ENCODE measurements at places on chromosomes 6 and 20.
A peak's percentile ranks its signal among the peaks of the same experiment; 100 is the strongest.

DNA sequence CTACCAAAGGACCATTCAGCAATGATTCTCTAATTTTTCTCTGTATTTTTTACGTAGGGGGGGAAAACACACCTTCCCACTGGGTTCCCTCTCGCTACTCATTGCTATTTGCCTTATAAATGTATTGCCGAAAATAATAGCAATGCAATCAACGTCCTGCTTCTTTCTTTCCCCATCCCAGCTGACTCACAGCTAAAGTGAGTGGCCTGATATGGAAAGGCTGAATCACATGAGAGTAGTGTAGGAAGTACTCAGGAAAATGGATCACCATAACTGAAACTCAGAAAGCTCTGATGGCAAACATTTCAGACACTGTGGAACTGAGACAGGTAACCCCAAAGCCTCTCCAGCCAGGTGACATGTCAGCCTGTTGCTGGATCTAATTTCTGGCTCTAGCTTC is 49.3 kb upstream of the SRPK1 start:
- no peak for DNase-seq

DNA sequence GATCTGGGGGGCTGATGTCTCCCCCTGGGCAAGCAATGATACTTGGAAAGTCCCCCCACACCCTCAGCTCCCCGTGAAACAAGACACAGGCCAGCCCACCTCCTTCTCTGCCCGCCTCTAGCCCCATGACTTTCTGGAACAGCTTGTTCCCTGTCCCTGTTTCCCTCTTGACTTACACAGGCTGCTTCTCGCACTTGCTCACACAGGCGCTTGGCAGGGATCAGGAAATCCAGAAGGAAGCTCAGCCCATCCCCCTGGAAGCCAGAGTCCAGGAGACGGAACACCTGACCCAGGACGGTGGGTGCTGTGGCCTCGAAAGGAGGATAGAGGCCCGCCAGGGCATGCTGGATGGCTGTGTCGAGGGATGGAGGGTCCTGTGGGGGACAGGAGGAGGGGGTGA is 14.8 kb downstream of the KIAA1755 start:
- no peak for DNase-seq

GRCh38 chr6:168525114-168525513 is 84.1 kb downstream of the SMOC2 start:
- no peak for DNase-seq

GRCh38 chr20:47256668-47257236 is 99.7 kb downstream of the ZMYND8 start:
- no peak for DNase-seq

GRCh38 chr6:124694139-124694705 is 268.0 kb upstream of the RNF217 start:
- DNase-seq, result no peak

- no peak for DNase-seq
Observed at GRCh38 chr6:154614641-154615040, 104.2 kb upstream of the CNKSR3 start.

GRCh38 chr6:111681860-111682259 is 76.2 kb upstream of the TRAF3IP2 start:
- no peak for DNase-seq

DNA sequence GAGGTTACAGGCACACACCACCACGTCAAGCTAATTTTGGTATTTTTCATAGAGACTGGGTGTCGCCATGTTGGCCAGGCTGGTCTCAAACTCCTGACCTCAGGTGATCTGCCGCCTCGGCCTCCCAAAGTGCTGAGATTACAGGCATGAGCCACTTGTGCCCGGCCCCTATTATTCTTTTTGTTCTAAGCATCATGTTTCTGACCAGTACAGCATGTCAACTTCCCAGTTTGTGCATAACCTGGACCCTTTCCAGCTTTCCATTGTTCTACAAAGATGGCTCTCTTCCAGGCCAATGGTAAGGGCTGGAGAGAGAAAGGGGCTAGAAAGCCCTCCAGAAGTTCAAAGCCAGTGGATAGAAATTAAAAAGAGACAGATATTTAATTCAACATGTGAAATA is 91.3 kb upstream of the TNFAIP3 start:
- no peak for DNase-seq

GRCh38 chr20:32819992-32820697 is 391 bp downstream of the MAPRE1 start:
- peak; percentile 91 for DNase-seq

- no peak for DNase-seq
Observed at GRCh38 chr6:104860221-104860620, 502 bp upstream of the HACE1 start.

- no peak for DNase-seq
Observed at GRCh38 chr20:19430641-19431315, 218.3 kb downstream of the SLC24A3 start.

GRCh38 chr6:135722190-135722589 is 129.3 kb upstream of the PDE7B start:
- DNase-seq, result no peak

- no peak for DNase-seq
Observed at GRCh38 chr6:111686932-111687266, 81.2 kb upstream of the TRAF3IP2 start.

GRCh38 chr6:118830691-118831090 is 63.3 kb upstream of the ASF1A start:
- no peak for DNase-seq

- DNase-seq, result no peak
Observed at GRCh38 chr6:95576218-95576997, 927 bp upstream of the MANEA start.

- DNase-seq, result no peak
Observed at GRCh38 chr6:32637219-32637880, at the start of gene HLA-DQA1. HLA-DQA1 (plus strand) TSS chr6:32637406; CDS start chr6:32637459, 53 bp downstream.

DNA sequence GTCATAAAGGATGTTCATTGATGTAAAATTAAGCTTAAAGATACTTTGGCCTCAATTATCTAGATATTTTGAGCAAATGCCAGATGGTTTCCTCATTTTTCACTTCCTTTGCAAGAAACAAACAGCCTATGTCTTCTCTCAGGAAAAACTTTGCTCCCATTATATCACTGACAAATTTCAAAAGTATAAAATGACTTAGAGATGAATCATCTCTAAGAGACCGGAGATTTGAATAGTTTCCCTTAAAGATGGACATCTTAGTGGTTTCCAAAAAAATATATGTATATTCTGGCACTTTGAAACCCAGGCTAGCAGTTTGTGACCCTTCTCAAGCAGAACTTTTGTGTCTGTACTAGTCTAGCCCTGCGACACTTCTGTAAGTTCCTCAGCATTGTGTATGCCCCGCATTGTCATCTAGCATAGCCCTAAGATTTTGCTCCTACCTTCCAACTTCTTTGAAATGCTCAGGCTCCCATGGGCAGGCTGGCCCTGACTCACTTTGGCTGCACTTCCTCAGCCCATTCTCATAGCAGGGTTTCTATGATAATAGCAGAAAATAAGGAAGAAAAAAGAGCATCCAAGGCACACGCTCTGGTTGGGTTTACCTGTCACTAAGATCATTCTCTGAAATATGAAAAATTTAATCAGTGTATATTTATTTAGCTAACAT is 25.7 kb upstream of the POU3F2 start:
- no peak for DNase-seq

DNA sequence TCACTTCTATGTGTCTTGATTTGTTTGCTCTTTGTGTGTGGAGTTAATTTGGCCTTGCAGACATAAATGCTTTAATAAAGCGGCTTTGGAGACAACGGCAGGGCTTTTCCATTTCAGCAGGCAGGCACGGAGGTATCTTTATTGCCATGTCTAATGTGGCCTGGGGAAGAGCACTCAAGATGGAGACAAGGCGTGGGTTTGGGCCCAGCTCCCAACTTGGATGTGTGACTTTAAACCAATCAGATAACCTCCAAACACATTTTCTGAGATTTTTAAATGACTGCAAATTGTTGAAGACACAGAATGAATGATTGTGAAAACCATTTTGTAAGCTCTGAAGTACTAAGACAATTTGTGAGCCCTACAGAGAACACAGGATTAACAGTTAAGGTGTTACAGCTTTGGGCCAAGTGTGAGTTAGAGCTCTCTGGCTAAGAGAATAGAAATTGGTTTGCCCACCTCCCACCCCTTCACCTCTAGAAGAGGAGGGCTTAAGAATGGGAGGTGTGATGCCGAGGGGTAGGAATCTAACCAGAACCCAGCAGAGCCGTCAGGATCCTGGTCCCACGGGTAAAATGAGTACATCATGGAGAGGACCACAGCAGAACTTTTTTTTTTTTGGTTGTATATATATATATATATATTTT is 9.0 kb downstream of the DYNLT1 start:
- no peak for DNase-seq

DNA sequence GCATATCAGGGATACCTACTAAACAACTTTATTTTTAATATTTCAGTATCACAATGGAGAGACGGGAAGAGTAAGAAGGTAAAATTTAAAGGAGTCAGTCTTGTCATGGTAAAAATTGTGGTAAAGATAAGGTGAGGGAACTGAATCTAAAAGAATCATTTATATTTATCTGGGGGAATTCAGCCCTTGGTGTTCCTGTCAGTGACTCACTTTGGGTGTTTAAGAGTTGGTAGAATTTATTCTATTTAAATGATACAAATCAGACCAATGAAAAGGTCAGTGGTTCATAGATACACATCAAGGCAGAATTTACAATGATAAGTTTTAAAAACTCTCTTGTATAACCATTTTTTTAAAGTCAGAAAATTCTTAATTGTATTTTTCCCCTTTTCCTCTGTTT is 164.4 kb downstream of the CDKAL1 start:
- DNase-seq, result no peak

GRCh38 chr6:77401231-77401630 is 62.1 kb downstream of the HTR1B start:
- DNase-seq, result no peak

- no peak for DNase-seq
Observed at GRCh38 chr20:61499859-61500554, 247.9 kb downstream of the CDH4 start.

DNA sequence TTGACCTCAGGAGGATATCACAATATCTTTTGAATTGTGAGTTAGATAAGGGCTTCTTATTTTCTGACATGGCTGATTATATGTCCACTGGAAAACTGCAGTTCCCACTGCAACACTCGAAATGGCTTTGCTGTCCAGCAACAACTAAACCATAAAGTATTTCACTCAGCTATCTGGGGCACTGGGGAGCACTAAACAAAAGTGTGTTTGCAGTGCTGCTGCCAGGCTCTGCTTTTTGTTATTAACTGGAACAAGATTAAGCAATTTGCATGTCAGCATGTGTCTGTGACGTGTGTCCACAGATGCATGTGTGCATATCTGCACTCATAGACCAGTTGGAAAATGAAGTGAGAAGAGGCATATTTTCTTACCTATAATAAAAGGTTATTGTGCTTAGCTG is 107.8 kb upstream of the CCN2 start:
- no peak for DNase-seq

- no peak for DNase-seq
Observed at GRCh38 chr6:121236984-121237383, 97.3 kb downstream of the TBC1D32 start.

- DNase-seq, result no peak
Observed at GRCh38 chr20:37346236-37346534, 245 bp downstream of the SRC start.

DNA sequence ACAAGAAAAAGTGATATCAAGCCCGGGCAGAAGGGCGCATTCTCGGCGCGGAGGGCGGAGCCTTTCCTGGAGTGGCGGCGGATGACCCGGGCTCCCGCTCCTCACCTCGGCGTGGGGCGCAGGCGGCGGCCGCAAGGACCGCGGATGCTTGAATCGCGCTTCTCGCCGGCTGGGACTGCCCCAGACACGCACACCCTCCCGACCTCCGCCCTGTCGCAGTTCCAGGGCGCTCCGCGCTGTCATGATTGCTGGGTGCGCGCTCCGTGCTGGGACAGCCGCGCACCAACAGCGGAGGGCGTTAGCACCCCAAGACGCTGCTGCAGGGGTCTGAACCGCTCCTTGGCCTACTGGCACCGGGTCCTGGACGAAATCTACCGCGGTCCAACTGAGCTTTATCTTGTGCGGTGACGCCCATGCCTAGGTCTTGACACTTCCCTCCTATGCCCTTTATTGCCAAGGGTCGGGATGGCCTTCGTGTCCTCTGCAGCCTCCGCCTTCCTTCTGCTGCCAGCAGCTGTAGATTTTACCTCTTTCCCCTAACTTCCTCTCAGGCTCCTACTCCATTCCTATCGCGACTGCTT is 43.3 kb downstream of the IRAK1BP1 start:
- DNase-seq, result no peak

DNA sequence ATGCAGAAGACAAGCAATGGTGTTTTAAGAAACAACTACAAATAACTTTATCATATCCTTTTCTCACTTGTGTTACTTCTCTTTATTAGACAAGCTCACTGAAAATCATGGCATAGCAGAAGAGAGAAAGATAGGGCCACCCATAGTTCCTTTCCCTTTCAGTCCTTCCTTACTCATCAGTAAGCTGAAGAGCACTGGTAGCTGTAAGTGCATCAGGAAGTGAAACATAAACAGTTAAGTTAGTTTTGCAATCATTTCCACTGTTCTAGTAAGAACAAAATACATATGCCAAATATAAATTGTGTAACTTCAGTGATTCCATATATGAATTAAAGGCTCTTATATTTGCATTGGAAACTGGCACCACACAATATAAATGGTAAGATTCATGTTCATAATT is 220.1 kb downstream of the HACE1 start:
- no peak for DNase-seq

GRCh38 chr6:75154973-75155372 is 50.9 kb downstream of the COL12A1 start:
- no peak for DNase-seq

DNA sequence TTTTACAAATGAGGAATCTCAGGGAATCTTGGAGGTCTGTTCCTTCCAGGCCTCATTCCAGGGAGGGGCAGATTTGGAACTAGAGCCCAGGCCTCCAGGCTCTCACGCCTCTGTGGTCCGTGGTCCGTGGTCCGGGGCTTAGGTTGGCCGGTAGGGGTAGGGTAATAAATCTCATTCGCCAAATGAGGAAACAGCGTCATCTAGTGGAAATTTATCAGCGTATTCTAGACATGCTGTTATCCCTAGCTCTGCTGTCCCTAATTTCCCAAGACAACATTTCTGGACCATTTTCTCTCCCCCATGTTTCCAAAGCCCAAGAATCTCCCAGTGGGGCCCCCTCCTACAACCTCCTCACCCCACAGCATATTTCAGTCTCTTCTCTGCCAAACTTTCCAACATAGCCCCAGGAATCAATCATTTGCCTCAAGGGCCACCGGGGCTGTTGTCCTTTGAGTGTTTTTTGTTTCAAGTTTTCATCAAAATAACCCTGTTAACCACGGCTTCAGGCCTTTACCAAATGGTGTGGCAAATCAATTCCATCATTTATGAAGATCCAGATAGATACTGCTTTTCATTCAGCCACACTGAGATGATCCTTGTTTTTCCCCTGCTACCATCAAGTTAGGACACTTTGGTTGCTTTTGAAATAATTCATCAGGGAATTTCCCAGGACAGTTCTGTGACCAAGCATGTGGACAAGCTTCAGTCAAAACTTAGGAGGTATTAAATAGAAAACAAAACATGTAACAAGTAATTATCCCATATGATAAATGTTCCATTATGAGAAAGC is 126.8 kb downstream of the ALDH8A1 start:
- peak; percentile 5 for DNase-seq

DNA sequence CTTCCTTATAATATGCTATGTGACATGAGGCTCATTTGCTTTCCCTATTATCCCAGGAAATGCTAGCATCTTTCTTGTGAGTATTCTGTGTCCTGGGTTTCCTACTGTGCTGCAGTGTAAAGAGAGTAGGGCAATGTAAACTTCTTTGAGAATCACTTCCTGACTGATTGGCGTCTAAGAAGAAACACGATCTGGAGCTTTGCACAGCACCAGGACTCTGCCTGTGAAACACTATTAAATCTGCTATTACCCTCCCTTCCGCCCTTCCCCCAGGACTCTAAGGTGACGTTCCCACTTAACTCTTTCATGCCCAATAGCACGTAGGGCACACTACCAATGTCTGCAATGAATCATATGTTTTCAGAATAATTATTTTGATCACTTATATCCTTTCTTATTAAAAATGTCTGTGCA is 607.3 kb upstream of the CITED2 start:
- DNase-seq, result no peak

All from stimulated activated CD4-positive, alpha-beta T cell treated with anti-CD3 and anti-CD28 coated beads, Interleukin-4, amount 100 ng/mL, for 1 hour (primary cell).